NCI-H1092 (cell line): ENCODE measurements at places on chromosomes 12 and 14.

- DNase-seq, result no peak
These were observed 80.0 kb downstream of the DRAM1 start for GRCh38 chr12:101957252-101957959.

- no peak for DNase-seq
These were observed 174.4 kb upstream of the RPH3A start for GRCh38 chr12:112617153-112617505.

DNA sequence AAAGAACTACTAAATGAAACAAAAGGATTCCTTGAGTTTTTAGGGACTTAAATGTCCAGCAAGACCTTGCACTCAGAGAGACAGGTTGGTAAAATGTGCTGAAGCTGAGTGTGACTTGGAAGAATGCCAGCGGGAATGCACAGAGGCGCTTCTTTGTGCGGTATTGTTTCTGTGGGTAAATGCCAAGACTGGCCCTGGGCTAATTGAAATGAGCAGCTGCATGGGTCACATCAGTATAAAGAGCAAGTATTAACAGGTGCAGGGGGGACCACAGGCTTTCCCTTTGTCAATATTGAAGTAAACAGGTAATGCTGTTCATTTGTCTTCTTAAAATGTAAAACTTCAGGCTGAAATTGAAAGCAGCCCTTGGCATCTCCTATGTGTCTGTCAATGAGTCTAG is 74.3 kb downstream of the LMO3 start:
- DNase-seq, result peak; percentile 92

GRCh38 chr14:68784226-68784910 is 8.5 kb downstream of the ZFP36L1 start:
- DNase-seq, result no peak

GRCh38 chr14:70952485-70952884 is 45.2 kb downstream of the PCNX1 start:
- DNase-seq, result no peak

- DNase-seq, result peak; percentile 54
These were observed 466 bp downstream of the KICS2 start for GRCh38 chr12:64221651-64222008.
